ENCODE measurements at places on chromosomes 2 and 18.

- H3K27ac ChIP-seq = no peak overlapping the region
- H3K4me3 ChIP-seq = no peak overlapping the region
- no peaks in the 10 kb centered on the region for H3K36me3 ChIP-seq
- H3K4me1 ChIP-seq = no peaks in the 10 kb centered on the region
- no peak for DNase-seq
- no peaks in the 10 kb centered on the region for H3K27me3 ChIP-seq
Measured at GRCh38 chr18:56028514-56028913, 440.5 kb upstream of the TCF4 start.

DNA sequence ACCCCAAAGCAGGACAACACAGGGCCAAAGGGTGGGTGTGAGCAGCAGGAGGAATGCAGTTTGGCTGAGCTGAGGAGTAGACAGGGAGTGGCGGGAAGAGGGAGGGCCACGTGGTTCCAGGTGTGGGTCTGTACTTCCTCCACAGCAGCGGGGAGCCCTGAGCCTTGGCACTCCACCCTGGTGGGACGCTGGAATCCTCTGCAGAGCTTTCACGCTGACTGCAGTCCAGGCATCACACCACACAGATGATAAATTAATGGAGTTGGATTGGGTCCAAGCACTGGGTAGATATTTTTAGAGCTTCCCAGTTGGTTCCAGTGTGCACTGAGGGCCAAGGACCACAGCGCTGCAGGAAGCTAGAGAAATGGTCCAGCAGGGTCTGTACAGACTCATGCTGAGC is 67.0 kb upstream of the TMEM200C start:
- no peaks in the 10 kb centered on the region for H3K4me1 ChIP-seq
- no peaks in the 10 kb centered on the region for H3K27me3 ChIP-seq
- H3K4me3 ChIP-seq = no peak overlapping the region
- no peak overlapping the region for H3K27ac ChIP-seq
- no peaks in the 10 kb centered on the region for H3K36me3 ChIP-seq
- DNase-seq = no peak

DNA sequence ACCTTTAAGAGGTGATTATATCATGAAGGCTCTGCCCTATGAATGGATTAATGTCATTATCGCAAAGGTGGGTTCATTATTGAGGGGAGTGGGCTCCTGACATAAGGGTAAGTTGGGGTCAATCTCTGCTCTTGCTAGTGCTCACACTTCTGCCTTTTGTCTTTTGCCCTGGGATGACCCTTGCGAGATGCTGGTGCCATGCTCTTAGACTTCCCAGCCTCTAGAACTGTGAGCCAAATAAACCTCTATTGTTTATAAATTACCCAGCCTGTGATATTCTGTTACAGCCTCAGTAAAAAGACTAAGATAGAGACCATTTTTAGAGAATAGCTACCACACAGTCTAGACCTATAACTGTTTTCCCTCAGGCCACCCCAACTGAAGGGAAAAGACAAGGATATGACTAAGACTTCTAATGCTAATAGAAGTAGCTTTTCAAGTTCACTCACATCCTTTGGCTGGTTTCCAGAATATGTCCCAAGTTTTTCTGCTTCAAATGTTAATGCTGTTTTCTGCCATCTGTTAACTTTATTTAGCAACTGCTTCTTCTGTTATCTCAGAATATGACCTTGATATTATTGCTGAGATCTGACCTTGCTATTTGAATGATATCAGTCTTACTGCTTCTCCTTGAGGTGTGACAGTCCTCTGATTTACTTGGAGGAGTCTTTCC is 65.1 kb upstream of the STAM2 start:
- no peak overlapping the region for H3K27ac ChIP-seq
- H3K36me3 ChIP-seq = no peaks in the 10 kb centered on the region
- no peak overlapping the region for H3K4me3 ChIP-seq

DNA sequence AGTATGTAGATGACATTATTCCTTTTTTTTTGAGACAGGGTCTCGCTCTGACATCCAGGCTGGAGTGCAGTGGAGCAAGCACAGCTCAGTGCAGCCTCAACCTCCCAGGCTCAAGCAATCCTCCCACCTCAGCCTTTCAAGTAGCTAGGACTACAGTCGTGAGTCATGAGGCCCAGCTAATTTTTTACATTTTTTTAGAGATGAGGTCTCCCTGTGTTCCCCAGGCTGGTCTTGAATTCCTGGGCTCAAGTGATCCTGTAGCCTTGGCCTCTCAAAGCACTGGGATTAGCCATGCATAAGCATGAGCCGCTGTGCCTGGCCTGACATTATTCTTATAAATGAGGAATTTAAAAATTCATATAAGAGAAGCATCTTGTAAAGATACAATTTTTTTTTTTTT is 86.9 kb downstream of the FAM117B start:
- H3K4me1 ChIP-seq = no peaks in the 10 kb centered on the region
- no peaks in the 10 kb centered on the region for H3K27me3 ChIP-seq
- no peak for DNase-seq
- H3K27ac ChIP-seq = no peak overlapping the region
- H3K4me3 ChIP-seq = no peak overlapping the region
- H3K36me3 ChIP-seq = no peaks in the 10 kb centered on the region

- no peak for DNase-seq
- H3K27ac ChIP-seq = peak overlapping the region; percentile 91
- peak overlapping the region; percentile 98 for H3K4me3 ChIP-seq
- peaks cover 25% of the 10 kb centered on the region for H3K4me1 ChIP-seq
Measured at GRCh38 chr2:120012363-120012762, 514 bp upstream of the EPB41L5 start.

GRCh38 chr2:71789556-71790204 is 336.3 kb downstream of the DYSF start:
- H3K4me3 ChIP-seq = no peak overlapping the region
- H3K27me3 ChIP-seq = no peaks in the 10 kb centered on the region
- no peak overlapping the region for H3K27ac ChIP-seq
- no peak for DNase-seq
- no peaks in the 10 kb centered on the region for H3K36me3 ChIP-seq
- H3K4me1 ChIP-seq = peaks cover 11% of the 10 kb centered on the region

- no peaks in the 10 kb centered on the region for H3K4me1 ChIP-seq
- DNase-seq = no peak
- H3K27ac ChIP-seq = no peak overlapping the region
- H3K4me3 ChIP-seq = no peak overlapping the region
- no peaks in the 10 kb centered on the region for H3K36me3 ChIP-seq
Measured at GRCh38 chr2:133942398-133942797, 311.5 kb upstream of the MGAT5 start.

DNA sequence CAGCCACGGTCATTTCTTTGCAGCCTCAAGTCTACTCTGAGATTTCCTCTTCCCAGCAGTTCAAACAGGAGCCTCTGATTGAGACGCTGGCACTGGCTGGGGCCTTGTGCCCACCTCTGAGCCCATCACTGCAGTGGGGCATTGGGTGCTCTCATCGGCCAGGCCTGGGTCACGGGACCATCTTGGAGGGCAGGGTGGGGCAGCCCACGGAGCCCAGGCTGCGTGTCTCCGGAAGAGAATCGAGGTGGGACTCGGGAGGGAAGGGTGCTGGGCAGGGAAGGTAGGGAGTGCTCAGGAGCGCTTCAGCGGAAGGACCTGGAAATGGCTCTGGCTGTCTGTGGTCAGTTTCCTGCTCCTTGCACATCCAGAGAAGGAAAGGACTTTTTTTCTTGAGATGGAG is 82.4 kb downstream of the RTP5 start:
- DNase-seq = no peak
- H3K27me3 ChIP-seq = peaks cover 11% of the 10 kb centered on the region
- no peaks in the 10 kb centered on the region for H3K36me3 ChIP-seq
- H3K27ac ChIP-seq = no peak overlapping the region

Data from gastrocnemius medialis (tissue), 4 donors.